ENCODE measurements at places on chromosomes 7 and 10. TPM values are rescaled to one million over a fixed set of nuclear protein-coding genes. Genes with fewer than 3 reads are reported as not detected.

- DNase-seq: no peak
Observed at GRCh38 chr7:139252451-139252850, 21.4 kb downstream of the UBN2 start.

DNA sequence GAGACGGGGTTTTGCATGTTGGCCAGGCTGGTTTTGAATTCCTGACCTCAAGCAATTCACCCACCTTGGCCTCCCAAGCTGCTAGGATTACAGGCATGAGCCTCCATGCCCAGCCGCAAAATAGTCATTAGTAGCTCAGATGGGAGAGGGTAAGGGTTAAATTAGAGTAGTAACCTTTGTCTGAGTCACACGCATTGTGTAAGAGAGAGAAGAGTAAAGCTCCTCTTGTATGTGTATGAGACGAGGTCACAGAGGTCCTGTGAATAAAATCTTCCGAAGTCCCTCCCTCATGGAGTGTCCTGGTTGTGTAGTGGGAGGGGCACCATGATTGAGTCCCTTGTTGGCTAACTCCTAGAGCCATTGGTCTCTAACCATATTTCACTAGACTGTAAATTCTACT, 85.2 kb upstream of the CDC14C start:
- DNase-seq: no peak

CALML5 gene
- polyA plus RNA-seq: not detected

CLDN4 gene
- 82.6 TPM for polyA plus RNA-seq

CYP3A4 gene
- 0.37 TPM for polyA plus RNA-seq

RAB19 gene
- polyA plus RNA-seq: 0.82 TPM

GRCh38 chr7:6307762-6308161, 35.3 kb upstream of the CYTH3 start:
- DNase-seq: no peak

GRCh38 chr7:5598769-5599371, 175.2 kb upstream of the TNRC18 start:
- DNase-seq: peak; percentile 81

MRM2 gene
- 25.6 TPM for polyA plus RNA-seq

DNA sequence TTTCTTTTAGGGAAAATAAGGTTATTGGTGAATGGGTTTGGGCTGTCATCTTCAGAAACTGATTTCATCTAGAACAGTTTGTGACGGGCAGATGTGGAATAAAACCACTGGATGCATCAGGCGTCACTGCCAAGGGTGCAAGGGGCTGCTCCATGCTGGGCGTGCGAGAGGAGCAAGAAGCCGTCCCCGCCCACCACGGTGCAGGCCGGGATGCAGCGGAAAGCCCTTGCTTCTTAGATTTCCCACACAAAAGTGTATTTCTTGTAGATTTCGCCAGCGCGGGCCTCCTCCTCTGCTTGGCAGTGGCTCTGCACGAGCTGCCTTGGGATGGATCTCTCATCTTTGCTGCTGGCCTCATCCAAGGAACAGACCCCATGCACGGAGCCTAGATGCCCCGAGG, 189.3 kb downstream of the CUX1 start:
- DNase-seq: no peak

- peak; percentile 47 for DNase-seq
Observed at GRCh38 chr7:106462365-106462859, 177.6 kb upstream of the NAMPT start.

DNA sequence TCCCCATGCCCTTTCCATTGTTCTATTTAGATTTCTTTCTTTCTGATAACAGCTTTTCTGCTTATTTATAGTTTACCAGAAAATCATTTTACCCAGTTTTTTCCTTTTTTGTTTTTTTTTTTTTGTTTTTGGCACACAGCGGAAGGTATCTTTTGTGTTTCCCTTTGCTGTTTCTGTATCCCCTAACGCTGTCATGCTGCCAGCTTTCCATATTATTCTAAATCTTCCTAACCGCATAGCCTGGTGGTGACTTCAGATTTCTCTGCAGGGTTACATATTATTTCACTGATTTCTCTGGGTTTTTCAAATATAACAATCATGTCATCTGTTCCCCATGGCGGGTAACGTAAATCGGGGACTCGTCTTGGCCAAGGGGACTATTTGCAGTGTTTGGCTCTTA, 4.0 kb upstream of the SLC29A4 start:
- no peak for DNase-seq

DNA sequence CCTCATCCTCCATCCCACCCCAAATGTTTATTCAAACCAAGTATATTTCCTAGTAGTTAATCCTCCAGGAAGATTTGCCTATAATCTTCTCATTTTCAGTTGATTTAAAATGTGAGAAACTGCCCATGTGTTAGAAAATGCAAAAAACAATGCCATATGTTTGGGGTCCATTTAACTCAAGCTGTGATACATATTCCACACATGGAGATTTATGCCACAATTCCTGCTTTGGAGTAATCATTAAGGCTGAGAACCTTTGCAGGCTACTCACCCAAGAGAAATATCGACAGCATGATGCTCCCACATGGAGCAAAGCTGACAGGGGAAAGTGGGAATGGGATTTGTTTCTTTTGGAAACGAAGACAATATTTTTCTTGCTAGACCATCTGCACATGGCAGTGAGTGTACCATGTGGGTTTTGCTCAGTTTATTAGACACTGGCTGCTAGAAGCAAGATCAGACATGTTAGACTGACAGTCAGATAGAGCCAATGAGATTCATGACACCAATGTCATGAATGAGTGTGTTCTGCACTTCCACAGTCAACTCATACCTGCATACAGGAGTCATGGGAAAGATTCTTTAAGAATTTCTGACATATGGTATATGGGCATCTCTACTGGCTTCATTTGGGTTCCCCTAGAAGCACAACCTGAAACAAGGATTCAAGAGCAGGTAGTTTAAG, 3.4 kb upstream of the GRM8 start:
- no peak for DNase-seq

TMEM176A gene
- 513 TPM for polyA plus RNA-seq

GRCh38 chr10:7756360-7756992, 31.3 kb downstream of the KIN start:
- no peak for DNase-seq

DNA sequence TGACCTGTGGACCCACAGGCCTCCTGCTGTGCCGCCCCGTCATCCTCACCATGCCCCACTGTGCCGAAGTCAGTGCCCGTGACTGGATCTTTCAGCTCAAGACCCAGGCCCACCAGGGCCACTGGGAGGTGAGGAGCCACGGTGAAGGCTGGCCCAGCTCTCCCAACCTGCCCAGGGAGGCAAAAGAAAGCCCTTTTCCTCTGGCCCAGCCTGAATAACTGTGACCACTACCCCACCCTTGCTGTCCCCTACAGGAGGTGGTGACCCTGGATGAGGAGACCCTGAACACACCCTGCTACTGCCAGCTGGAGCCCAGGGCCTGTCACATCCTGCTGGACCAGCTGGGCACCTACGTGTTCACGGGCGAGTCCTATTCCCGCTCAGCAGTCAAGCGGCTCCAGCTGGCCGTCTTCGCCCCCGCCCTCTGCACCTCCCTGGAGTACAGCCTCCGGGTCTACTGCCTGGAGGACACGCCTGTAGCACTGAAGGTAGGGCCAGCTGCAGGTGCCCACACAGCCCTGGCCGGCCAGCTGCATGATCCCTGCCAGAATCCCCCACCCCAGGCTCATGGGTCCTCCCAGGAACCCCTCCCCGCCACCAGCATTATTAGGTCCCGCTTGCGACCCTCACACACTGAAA, 25.5 kb upstream of the SLC29A3 start:
- no peak for DNase-seq

UNCX gene
- 1.4 TPM for polyA plus RNA-seq

- peak; percentile 40 for DNase-seq
Observed at GRCh38 chr7:128827248-128827958, 2.8 kb upstream of the FLNC start.

DNA sequence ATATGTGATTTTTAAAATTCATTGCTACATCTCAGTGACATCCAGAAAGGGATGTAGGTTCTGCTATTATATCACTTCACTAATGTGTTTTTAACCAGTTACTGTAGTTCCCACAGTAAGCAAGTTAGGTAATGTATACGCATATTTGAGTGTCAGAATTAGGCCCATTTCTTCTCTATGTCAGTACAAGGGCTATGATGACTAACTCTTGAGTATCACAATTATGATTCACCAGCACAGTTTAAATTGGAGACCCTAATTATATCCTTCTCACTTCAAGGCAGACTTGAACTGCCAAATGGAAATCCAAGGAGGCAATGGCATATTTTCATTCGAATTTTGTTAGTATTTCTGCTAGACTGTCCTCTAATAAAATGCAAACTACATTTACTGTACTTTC, 23.6 kb downstream of the BZW2 start:
- DNase-seq: no peak

PDE6C gene
- not detected for polyA plus RNA-seq

OSBPL3 gene
- 8.6 TPM for polyA plus RNA-seq

DNA sequence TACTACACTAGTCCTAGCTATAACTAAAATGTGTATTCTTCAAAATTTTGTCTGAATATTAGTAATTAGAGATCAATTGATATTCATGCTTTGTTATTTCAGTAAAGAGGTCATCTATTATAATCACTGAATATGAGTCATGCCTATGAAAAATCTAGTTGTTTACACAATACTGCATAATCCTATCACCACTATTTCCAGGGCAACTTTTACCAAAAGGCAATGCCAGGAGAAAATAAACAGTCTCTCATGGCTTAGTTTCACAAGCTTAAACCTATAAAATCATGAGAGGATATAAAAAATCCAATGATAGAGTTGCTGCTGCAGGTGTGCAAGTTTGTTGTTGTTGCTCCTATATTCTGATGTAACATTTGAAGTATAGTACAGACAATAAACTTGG, 149.9 kb upstream of the COL1A2 start:
- DNase-seq: no peak

DNA sequence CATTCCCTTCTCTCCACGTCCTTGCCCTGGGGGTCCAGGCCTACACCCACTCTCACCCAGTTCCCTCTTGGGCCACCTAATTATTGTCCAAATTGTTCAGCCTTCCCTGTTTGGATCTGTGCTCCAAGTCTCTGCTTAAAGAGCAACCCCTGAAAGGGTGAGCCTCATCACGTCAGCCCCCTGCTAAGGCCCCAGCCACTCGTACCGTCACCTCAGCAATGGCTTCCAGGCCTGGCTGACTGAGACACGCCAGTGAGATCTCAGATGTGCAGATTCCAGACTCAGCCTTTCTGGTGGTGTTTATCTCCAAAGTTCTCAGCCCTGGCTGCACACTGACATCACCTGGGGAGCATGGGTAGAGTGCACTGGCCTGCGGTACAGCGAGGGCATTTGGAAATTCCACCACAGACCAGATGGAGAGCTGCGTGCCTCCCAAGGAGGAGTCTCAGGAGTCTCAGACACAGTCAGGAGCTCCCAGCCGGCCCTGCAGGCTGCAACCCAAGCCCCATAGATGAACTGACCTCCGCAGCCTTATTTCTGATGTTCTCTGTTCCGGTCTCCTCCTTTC, 87.5 kb downstream of the PRKAG2 start:
- DNase-seq: no peak
